Stimulated activated CD4-positive, alpha-beta T cell treated with anti-CD3 and anti-CD28 coated beads, TNF-alpha, amount 100 ng/mL, for 4 hours (primary cell): ENCODE measurements at places on chromosomes 1 and 21.

- DNase-seq, result no peak
These were observed 372.2 kb downstream of the MRPL39 start for GRCh38 chr21:25234857-25235801.

DNA sequence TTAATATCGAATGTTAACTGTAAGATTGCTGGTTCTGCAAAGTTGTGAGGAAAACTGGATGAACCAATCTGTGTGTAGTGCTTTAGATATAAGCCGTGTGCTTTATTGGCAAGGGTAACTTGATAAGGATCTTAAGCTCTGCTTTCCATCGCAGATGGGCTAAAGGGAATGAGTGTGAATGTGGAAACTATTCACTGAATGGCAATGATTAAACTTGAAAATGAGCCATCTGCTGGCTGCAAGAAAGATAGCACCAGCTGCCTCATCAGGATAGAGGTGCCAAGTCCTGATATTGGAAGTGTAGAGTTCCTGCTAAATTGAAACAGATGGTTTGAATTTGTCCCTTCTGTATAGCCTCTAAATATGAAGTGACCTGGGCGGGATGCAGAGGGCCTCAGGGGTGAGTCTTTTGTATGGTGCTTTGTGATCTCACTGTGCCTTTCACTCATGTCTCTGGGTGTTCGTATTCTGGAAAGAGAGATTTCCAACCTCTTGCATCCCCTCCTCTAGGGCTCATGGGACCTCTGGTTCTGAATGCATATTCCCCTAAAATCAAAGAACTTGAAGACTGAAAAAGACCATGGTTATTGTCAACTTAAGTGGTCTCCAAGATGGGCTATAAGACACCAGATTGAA lies 9.2 kb downstream of the FCRL3 start:
- no peak for DNase-seq

- no peak for DNase-seq
These were observed 44.1 kb downstream of the UCK2 start for GRCh38 chr1:165871311-165872067.

GRCh38 chr1:100657876-100658715 lies 61.4 kb upstream of the VCAM1 start:
- DNase-seq, result no peak

- no peak for DNase-seq
These were observed 291.5 kb downstream of the AKT3 start for GRCh38 chr1:243558576-243558975.

DNA sequence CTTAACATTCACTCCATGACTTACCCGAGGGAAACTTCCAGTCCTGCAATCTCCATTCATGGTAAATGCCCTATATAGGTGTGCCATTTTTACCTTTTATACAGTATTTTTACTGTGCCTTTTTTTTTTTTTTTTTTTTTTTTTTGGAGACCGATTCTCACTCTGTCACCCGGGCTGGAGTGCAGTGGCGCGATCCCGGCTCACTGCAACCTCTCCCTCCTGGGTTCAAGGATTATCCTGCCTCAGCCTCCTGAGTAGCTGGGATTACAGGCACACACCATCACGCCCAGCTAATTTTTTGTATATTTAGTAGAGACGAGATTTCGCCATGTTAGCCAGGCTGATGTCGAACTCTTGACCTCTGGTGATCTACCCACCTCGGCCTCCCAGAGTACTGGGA lies 124.4 kb upstream of the PLPPR4 start:
- DNase-seq, result no peak

GRCh38 chr1:65395887-65396612 lies 24.4 kb upstream of the LEPR start:
- DNase-seq, result no peak

DNA sequence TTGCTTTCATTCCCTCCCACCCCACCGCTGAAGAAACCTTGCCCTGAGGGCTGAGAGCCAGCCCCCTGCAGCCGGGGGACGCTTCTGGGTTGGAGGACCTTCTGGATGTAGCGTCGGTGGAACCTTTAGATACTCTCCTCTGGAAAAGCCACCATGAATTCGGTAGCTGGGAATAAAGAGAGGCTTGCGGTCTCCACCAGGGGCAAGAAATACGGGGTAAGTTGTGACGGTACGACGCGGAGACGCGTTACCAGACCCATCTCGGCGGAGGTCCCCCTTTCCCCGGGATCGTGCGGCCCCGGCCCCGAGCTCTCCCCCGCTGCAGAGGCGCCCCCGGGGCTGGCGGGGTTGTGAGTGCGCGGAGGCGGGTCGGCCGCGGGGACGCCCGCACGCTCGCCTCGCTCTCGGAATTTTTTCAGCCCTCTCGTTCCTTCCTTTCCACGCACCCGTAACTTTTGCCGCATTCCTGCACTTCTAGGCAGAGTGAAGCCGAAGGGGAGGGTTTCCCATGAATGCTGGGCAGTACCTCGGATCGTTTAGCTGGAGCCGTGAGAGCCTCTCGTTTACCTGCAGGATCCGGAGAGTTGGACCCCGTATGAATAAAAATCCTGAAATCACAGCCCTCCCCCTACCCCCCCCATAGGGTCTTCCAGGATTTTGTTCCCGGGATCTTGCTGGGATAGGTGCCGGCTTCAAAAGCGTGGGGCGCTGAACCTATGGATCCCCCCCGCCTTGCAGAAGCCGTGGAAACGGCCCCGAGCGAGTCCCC lies 671 bp downstream of the KIF26B start:
- no peak for DNase-seq

DNA sequence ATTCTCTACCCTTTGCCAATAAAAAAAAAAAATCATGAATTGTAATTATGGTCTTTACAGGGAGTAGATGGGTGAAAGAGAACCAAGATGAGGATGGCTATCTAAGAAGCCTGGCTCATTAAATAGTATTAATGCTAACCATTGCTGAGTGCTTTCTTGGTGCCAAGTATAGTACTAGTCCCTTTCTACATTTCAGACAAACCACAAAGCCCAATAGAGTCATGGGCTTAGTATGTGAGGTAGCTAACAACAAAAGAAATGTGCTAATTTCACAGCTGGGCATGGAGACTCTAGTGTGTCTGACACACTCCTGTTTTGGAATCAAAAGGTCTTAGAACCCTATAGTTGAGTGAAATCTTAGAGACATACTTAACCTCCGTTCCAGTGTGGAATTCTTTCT lies 84.5 kb upstream of the ESRRG start:
- no peak for DNase-seq

DNA sequence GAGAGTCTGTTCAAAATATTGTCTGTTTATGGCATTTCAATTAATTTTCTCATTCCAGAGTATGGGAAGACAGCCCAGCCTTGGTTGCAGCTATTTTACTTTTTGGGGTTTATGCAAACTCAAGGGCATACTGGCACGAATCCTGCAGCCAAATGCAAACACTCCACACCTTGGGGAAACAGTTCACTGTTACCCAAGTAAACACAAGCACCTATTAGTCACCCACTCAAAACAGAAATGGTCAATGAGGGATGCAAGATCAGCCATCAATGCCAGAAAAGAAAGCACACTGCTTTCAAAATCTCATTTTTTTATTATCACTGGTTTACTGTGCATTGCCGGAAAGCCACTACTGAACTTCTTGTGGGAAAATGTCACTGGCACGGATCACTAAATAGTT lies 170.6 kb downstream of the RUNX1 start:
- no peak for DNase-seq

DNA sequence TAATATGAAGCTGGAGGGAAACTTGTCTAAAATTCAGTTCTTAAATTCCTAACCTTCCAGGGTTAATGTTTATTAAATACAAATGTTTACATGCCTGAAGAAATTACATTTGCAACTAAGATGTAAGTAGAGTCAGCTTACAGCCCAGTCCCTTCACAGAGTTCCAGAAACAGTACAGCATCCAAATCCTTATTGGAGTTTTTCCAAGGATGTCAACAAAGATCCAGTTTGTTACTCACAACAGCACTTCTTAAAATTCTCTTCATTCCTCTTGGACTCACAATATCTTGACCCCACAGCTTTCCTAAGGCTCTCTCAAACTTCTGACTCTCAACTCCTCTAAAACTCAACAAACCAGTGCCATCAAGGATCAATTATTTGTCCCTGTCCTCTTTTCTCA lies 50.1 kb upstream of the RWDD3 start:
- no peak for DNase-seq

- no peak for DNase-seq
These were observed 85.8 kb downstream of the MIS18A start for GRCh38 chr21:32193098-32193465.

DNA sequence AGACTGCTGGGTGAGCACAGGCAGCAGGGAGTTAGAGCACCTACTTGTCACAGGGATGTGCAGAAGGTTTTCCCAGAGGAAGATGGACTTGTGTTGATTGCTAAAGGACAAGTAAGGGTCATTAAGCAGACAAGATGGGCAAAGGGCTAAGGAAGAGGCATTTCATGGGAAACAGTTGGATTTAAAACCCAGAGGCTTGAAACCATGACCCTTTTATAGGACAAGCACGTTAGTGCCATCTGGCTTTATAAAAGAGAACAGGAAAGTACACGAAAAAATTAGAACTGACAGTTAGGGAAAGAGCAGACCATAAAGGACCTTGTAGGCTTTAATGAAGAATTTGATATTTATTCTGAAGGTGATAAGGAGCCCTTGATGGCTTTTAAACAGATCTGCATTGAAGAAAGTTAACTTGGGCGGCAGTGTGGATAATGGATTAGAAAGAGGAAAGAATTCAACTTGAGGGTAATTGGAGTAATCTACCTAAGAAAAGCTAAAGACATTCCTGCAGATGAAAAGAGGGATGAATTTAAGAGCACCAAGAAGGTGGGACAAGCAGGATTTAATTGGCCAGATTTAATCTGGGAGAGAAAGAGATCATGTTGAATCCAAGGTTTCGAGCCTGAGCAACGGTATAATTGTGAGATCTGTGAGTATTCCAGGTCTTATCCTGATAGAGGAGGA lies 68.6 kb downstream of the ZC3H11B start:
- no peak for DNase-seq
